Foreskin melanocyte (primary cell): ENCODE measurements at places on chromosomes 6 and 20.

DNA sequence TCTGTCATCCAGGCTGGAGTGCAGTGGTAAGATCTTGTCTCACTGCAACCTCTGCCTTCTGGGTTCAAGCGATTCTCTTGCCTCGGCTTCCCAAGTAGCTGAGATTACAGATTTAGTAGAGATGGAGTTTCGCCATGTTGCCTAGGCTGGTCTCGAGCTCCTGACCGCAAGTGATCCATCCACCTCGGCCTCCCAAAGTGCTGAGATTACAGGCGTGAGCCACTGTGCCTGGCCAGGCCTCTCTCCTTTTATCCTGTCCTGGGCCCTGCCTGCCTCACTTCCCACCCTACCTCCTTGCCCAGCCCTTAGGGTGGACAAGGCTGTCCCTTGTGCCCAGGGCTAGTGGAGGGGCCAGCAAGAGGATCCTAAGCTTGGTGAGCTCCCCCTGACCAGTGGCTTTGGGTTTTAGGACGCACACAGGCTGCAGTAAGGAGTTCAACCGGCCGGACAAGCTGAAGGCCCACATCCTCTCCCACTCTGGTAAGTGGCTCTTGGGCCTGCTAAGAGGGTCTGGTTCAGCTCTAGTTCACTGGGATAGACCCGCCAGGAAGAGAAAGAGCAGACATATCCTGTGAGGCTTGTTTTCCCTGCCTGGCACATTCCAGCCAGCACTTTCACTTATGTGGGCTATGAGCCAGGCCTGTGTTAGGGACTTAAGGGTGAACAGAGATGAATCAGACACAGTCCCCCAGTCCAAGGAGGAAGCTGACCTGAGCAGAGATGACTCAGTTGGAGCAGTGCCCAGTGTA, 21.9 kb upstream of the CHMP4B start:
- DNase-seq = no peak

DNA sequence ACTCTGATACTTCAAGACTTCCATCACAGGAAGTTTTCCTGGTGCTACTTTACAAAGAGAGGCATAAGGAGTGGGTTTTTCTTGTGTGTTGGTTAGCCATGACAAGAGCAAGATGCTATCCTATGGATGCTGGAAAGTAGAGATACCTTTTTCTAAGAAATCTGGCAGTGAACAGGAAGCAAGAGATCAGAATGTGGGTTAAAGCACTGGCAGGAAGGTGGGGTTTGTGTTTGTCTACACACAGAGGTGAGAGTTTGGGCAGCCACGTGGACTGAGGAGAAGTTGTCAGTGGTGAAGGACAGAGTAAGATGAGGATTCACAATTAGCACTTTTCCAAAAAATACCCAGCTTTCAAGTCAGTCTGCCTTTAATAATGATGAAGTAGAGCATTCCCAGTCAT, 17.9 kb downstream of the SLC2A12 start:
- no peak for DNase-seq

GRCh38 chr6:1335367-1336037, 23.6 kb downstream of the FOXQ1 start:
- peak; percentile 48 for DNase-seq

DNA sequence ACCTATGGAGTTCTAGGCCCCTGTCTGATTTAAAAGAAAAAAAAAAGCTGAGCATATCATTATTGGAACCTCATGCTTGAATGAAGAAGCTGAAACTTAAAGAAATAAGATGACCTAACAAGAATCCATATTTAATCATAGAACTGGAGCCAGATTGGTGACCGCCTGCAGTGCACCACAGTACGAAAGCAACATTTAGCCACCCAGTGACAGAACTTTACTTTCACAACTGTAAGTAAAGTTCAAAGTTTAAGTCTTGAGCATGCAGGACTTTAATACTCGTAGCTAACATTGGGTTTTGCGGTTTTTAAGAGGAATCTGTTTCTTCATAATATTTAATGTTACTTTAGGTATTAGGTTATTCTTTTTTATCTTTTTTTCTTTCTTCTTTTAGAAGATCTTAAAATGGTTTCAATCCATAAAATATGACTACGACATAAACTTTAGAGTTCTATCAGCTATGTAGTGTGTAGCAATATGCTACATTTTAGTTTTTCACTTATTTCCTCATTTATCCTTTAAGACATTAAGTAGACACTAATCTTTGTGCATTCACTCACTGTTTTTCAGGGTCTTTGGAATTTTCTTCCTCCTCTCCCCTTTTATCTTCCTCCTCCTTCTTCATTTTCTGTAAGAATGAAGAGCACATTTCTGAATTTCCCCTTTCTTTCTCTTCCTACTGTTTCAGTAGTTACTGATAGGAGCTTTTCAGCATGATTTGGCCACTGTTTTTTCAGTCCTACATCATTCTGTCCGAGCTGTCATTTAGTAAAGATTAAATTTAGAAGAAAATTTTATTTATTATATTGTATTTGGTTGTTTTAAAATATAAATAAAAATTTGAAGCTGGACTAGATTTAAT, 514.1 kb downstream of the GRIK2 start:
- DNase-seq = no peak

DNA sequence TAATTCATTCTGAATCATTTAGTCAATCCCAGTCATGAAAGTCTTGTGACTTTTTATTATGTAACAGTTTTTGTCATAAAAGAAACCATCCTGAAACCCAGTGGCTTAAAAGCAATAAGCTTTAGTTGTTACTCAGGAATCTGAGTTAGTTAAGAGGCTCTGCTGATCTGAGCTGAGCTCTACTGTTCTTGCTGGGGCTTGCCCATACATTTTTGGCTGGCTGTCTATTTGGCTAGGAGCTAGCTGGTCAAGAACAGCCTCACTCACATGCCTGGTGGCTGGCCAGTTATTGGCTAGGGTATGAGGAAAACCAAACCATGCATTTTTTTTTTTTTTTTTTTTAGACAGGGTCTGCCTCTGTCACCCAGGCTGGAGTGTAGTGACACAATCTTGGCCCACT, 10.6 kb downstream of the TCF21 start:
- no peak for DNase-seq
